ENCODE measurements at places on chromosomes 3 and 15.

DNA sequence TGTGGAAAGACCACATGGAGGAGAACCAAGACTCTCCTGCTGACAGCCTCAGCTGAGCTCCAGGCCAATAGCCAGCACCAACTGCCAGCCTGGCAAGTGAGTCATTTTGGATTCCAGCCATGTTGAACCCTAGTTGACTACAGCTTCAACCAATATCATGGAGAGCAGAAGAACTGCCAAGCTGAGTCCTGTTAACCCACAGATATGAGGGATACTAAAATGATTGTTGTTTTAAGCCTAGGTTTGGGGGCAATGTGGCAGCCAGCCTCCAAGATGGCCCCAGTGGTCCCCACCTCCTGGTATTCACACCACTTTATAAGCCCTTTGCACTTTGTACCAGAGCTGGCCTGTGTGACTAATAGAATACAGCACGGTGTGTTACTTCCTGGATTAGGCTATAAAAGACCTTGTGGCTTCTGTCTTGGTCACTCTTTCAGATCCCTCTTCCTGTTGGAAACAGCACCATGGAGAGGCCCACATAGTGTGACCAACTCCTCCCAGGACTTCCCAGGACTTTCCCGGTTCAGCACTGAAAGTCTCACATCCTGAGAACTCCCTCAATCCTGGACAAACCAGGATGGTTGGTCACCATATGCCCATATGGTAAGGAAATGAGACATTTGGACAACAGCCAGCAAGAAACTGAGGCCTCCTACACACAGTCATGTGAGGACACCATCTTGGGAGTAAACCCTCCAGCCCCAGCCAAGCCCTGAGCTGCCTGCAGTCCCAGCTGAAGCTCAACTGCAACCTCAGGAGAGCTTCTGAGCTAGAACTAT lies 32.4 kb upstream of the CDV3 start:
- no peak for DNase-seq

DNA sequence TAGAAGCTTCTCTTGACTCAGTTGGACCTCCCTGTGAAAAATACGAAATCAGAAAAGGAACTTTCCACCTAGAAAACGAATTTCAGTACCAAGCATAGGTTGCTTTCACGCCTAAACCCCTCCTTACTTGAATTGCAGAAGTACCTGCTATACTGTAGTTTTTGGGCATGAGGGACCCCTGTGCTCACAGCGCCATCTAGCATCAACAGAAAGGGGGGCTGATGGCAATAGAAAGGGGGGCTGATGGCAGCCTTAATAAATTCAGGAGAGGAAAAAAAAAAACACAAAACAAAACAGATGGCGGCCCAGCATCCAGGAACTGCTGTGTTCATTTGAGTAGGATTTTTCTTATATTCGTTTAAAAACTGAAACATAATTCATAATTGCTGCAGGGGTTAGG lies 96.7 kb downstream of the NPAP1 start:
- DNase-seq: no peak

DNA sequence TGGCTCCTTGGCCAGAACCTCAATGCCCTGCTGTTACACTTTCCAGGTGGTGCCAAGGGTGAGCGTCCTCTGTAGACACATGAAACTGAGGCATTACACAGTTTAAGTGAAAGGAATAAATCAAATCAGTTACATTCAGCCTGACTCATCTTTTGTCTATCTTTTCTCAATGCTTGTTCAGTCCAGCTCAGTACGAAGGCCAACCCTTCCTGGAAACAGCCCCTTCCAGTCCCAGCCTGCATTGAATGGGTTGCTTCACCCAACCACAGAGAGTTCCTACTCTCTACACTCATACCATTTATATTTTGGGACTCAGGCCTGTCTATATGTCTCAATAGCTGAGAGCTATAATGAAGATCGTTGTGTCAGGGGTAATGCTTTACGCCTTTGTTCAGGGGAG lies 363.6 kb downstream of the RORA start:
- no peak for DNase-seq

- DNase-seq: no peak
These were observed 27.3 kb downstream of the ACSBG1 start for GRCh38 chr15:78207110-78207458.

DNA sequence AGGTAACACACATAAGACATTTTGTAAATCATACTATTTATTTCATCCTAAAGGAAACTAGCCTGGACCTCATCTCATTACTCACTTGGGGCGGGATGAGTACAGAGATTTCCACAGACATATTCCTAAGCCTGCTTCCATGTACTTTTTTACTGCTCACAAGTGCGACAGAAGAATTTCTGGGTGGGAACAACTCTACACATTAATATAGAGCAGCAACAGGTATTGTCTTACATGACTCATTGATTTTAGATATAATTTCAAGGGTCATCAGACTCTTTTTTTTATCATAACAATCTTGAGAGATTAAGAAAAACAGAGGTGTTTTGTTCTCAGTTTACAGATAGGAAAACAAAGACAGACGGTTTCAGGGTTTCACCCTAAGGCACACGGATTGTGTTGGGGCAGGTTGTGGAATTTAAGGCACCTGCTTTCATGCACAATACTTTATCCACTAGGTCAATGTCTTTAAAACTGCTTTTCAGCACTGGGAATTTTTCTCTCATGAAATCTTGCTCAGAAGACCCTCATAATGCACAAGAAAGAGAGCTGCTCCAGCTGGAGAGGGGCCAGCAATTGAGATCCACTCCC lies 186.7 kb upstream of the CDIN1 start:
- DNase-seq: no peak

DNA sequence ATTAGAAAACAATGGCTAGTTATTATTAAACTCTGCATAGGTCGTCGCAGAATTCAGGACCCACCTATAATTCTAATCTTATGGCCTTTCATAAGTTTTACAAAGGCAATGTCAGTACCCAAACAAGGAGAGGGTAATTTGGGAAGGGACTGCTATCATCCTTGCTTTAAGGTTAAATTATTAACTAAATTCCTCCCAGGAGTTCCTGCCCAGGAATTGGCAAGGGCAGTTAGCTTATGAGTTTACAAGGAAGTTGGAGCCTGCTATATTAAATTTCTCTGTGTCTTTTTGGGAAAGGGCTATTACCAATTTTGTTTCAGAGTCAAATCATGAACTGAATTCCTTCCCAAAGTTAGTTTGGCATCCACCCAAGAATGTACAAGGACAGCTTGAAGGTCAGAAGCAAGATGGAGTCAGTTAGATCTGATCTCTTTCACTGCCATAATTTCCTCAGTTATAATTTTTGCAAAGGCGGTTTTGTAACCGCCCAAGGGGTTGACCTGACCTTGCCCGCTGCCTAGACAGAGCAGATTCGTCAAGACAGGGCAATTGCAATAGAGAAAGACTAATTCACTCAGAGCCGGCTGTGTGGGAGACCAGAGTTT lies 45.3 kb upstream of the LHFPL4 start:
- DNase-seq: no peak

DNA sequence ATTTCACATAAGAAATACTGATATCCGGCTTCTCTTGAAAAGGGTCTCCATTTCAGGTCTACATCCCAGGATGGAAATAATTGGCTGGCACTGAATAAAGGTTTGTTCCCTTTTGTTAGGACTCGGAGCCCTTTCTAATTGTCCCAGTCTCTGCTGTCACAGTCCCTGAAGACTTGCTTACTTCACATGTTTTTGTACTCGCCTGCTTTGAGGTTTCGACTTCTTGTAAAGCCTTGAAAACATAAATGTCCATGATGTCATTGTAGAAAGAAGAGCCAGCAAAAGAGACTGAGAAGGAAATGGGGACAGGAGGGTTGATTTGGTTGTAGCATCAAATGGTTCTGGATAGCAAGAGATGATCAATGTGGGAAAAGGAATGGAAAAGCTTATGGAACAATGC lies 963.4 kb upstream of the SEMA6D start:
- no peak for DNase-seq

DNA sequence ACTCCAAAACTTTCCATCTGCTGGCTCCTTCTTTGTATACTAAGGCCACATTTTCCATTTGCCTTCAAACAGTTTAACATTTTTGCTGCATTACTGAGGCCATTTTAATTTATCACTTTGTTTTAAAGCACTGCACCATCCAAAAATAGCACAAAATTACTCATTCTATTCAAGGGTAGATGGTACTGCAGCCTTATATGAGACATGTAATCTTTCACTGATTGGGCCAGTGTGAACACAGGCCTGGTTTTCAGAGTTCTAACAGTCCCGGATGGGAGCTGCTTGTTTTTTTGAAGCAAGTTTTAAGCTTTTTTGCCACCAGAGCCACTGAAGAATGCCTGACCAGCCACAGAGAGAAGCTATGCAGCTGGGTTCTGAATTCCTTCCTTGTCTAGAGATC lies 172.3 kb upstream of the TSC22D2 start:
- no peak for DNase-seq

GRCh38 chr3:175512700-175513099 lies 653.6 kb downstream of the NAALADL2 start:
- DNase-seq: no peak

GRCh38 chr15:66986951-66987350 lies 78.5 kb upstream of the SMAD3 start:
- no peak for DNase-seq

GRCh38 chr15:28099555-28100140 lies 533 bp upstream of the OCA2 start:
- no peak for DNase-seq
